ENCODE measurements at places on chromosomes 1 and 21. TPM values are rescaled to one million over a fixed set of nuclear protein-coding genes. Genes with fewer than 3 reads are reported as not detected.

Gene C1orf74
- total RNA-seq, result 2.0 TPM

Gene FAM177B
- 0.60 TPM for total RNA-seq

Gene OR6N1
- total RNA-seq, result not detected

Gene MATN1
- total RNA-seq, result not detected

Gene YRDC
- total RNA-seq, result 13.8 TPM

Gene PEX11B
- 36.9 TPM for total RNA-seq

- H3K36me3 ChIP-seq, result no peaks in the 10 kb centered on the region
- DNase-seq, result no peak
- H3K27ac ChIP-seq, result no peak overlapping the region
- peaks cover 23% of the 10 kb centered on the region for H3K4me1 ChIP-seq
- peaks cover 15% of the 10 kb centered on the region for H3K27me3 ChIP-seq
Observed at GRCh38 chr1:229231754-229232119, 39.2 kb upstream of the RAB4A start.

DNA sequence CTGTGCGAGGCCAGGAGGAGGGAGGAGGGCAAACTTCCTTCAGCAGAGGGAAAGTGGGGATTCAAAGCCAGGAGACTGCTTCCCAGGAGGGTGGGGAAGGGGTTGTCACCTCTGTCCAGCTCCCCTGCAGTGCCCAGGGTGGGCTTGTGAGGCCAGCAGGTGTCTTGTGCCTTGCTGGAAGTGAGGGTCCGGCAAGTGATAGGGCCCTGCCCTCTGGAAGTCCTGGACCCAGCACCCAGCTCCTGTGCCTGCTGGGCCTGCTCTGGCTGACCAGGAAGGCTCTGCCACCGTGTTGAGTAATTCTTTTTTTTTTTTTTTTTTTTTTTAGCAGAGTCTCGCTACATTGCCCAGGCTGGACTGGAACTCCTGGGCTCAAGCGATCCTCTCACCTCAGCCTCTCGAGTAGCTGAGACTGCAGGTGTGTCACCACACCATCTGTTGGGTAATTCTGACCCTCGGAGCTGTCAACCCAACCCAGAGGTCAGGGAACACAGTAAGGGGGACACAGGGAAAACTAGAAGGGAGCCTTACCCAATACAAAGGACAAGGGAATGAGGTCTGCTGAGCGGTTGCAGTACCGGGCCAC, 1.0 kb downstream of the BEST4 start:
- H3K27ac ChIP-seq, result peak overlapping the region; percentile 78
- no peak for DNase-seq
- no peaks in the 10 kb centered on the region for H3K27me3 ChIP-seq
- peaks cover 5% of the 10 kb centered on the region for H3K36me3 ChIP-seq
- H3K4me1 ChIP-seq, result peaks cover 32% of the 10 kb centered on the region
- peak overlapping the region; percentile 56 for H3K4me3 ChIP-seq

DNA sequence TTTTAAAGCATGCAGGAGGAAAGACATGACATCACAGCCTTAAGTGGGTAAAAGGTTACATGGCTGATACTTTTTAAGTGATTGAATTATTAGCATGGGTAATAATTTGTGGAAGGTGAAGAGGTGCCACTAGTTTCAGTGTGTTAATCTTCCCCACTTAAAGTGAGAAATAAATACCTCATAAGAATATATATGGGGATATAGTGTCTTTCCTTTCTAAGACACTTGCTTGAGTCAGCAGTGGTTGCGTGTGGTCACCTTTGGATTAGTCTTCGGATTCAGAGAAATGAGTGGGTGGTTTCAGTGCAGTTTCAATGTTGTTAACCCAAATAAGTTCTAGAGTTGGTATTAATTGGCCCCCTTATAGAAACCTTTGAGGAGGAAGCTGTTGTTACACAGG, 94.1 kb downstream of the ADGRL2 start:
- DNase-seq, result no peak
- H3K36me3 ChIP-seq, result no peaks in the 10 kb centered on the region
- no peaks in the 10 kb centered on the region for H3K4me1 ChIP-seq
- no peak overlapping the region for H3K4me3 ChIP-seq
- no peak overlapping the region for H3K27ac ChIP-seq
- no peaks in the 10 kb centered on the region for H3K27me3 ChIP-seq

DNA sequence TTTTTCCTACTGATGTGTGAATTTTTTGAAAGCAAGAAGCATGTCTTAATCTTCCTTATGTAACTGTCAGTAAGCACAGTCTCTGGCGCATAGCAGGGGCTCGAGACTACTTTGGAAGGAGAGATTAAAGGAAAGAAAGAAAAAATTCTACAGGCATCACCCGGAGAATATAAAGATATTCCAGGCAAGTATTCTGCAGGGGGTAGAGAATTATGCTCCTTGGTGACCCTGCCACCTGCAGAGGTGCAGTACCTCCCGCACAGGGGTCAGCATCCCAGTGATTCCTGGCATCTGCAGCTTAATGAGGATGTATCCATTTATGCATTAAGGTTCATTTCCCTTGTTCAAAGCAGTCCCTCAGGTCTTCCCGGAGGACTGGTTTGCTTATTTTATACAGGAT, 87.6 kb upstream of the WLS start:
- no peaks in the 10 kb centered on the region for H3K36me3 ChIP-seq
- no peak overlapping the region for H3K4me3 ChIP-seq
- no peak for DNase-seq
- no peaks in the 10 kb centered on the region for H3K4me1 ChIP-seq

DNA sequence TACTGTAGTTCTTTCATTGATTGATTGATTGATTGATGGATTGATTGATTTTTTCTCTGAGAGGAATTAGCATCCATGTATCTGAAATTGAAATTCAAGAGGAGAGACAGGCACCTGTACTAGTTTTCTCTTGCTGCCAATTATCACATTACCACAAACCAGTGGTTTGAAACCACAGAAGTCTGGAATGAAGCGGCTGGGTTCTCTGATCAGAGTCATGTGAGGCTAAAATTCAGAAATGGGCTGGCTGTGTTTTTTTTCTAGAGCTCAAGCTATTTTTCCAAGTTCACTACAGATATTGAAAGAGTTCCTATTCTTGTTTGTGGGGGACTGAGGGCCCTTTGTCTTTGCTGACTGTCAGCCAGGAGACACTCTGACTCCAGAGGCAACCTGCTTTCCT, 10.0 kb downstream of the NBPF3 start:
- H3K4me3 ChIP-seq, result no peak overlapping the region
- H3K27ac ChIP-seq, result no peak overlapping the region
- H3K27me3 ChIP-seq, result no peaks in the 10 kb centered on the region
- H3K36me3 ChIP-seq, result peaks cover 6% of the 10 kb centered on the region

- no peaks in the 10 kb centered on the region for H3K36me3 ChIP-seq
- no peaks in the 10 kb centered on the region for H3K27me3 ChIP-seq
- no peak overlapping the region for H3K27ac ChIP-seq
- no peaks in the 10 kb centered on the region for H3K4me1 ChIP-seq
Observed at GRCh38 chr1:52876843-52877242, 34.3 kb downstream of the ZYG11A start.

DNA sequence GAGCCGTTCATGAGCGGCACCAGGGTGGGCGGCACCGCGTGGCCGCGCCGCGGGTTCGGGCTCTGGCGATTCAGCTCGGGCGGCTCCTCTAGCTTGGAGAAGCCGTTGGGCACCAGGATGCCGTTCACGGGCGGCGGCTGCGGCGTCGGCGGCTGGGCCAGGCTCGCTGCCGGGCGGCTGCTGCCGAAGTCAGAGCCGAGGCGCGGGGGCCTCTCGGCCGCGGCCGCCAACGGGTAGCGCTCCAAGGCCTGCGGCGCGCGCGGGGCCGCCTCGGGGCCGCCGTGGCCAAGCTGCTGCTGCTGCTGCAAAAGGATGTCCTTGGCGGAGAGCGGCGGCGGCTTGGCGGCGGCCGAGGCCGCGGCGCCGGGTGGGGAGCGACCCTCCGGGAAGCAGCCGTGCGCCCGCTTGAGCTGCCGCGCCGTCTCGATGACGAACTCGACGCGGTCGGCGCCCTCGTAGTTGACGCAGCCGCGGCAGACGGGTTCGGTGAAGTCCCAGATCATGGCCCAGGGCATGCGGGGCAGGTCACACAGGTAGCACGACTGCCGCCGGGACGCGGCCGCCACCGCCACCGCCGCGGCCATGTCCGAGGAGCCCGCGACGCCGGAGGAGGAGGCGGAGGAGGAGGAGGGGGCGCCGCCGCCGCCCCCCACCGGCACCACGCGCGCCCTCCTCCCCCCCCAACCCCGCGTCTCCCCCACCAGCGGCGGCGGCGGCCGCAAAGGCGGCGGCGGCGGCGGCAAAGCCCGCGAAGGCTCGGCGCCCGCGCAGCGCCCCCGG, 877 bp downstream of the IRF2BP2 start:
- no peaks in the 10 kb centered on the region for H3K27me3 ChIP-seq
- H3K4me1 ChIP-seq, result peaks cover 52% of the 10 kb centered on the region
- peak; percentile 68 for DNase-seq
- H3K36me3 ChIP-seq, result peaks cover 40% of the 10 kb centered on the region
- peak overlapping the region; percentile 89 for H3K27ac ChIP-seq

GRCh38 chr1:209172286-209172685, 411.2 kb upstream of the CAMK1G start:
- H3K4me3 ChIP-seq, result no peak overlapping the region
- H3K4me1 ChIP-seq, result no peaks in the 10 kb centered on the region
- H3K27ac ChIP-seq, result no peak overlapping the region

DNA sequence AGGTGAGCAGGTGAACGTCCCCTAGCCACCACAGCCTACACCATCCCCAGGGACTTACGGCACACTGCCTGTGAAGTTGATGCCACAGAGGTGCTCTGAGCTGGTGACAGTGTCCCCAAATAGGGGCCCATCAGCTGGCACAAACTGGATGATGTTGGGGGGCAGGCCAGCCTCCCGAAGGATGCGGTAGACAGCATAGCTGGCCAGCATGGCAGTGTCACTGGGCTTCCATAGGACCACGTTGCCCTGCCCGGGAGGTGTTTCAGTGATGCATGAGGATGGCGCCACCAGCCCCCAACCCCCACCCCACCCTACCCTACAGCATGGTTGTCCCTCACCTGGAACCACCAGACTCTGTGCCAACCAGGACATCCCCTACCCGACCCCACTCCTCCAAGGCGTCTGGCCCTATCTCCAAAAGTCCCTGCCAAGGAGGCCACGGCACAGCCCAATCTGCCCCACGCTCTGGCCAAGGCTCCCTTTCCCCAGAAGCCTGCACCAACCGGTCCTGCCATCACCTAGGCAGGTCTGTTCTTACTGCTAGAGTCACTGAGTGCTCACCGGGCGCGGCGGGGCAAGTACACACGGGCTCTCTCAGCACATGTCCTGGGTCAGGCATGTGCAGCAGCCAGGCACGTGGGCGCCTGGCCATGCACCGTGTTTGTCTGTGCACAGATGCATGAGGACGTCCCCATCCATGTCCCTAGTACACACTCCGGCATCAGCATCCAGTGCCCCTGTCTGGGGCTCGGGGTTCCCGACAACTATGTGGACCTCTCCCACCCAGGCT, 20.5 kb downstream of the ALDH4A1 start:
- H3K4me3 ChIP-seq, result no peak overlapping the region
- no peak for DNase-seq
- H3K27me3 ChIP-seq, result no peaks in the 10 kb centered on the region

DNA sequence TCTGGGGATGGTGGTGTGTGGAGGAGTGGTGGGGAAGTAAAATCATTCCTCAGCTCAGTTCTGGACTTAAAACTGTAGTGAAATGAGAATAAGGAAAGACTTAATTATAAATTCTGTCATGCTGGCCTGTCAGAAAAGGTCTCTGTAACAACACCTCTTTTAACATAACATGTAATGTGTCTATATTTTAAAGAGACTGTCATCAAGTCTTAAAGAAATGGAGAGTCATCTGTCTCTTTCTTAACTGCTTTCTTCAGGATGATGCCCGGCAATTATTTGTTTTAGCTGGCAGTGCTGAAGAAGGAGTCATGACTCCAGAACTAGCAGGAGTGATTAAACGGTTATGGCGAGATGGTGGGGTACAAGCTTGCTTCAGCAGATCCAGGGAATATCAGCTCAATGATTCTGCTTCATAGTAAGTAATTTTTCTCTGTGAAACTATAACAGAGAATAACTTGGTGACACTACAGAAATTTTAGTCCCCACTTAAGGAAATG, 30.6 kb downstream of the GNAI3 start:
- H3K36me3 ChIP-seq, result peaks cover 48% of the 10 kb centered on the region
- no peak overlapping the region for H3K27ac ChIP-seq
- H3K4me1 ChIP-seq, result no peaks in the 10 kb centered on the region
- DNase-seq, result no peak
- no peak overlapping the region for H3K4me3 ChIP-seq

DNA sequence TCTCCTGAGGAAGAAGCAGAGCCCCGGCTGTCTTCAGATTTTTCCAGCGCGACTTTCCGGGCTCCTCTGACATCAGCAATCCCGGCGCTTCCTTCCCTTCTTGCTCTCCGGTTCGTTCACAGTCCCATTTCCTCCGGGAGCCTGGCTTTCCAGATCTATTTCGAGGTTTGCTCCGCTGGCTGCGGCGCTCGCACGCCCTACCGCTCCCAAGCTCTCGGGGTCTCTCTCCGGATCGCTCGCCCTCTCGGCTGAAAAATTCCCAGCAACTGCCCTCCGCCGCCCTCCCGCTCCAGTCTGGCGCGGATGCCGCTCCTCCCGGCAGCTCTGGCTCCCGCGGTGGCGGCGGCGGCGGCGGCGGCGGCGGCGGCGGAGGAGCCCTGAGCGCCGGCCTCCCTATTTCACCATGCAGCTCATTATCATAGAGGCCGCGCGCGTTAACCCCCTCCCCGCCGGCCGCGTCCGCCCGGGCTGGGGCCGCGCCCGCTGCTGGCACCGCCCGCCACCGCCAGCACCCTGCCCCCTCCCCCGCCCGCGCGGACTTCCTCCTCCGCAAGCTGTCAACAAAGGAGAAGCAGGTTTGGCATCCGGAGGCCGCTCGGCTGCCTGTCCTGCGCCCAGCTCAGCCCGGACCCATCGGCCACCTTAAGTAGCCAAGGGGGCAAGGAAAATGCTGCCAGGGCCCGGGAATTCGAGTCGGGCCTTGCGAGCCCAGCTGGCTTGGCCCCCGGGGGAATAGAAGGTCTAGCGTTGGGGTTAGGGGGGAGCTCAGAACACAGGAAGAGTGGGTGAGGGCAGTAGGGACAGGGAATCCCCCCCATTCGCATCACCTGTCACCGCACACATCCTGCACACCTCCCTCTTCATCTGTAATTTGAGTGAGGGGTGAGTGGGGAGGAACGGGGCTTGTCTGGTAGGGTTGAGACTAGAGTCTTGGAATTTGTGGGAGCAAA, at the start of gene PLXNA2:
Gene PLXNA2 (minus strand): TSS at position 418 of the 950 bp plus-strand sequence. CDS start 26,462 bp downstream, outside the sequence.
- peaks cover 51% of the 10 kb centered on the region for H3K27me3 ChIP-seq
- H3K36me3 ChIP-seq, result no peaks in the 10 kb centered on the region
- peaks cover 14% of the 10 kb centered on the region for H3K4me1 ChIP-seq
- peak; percentile 68 for DNase-seq
- H3K4me3 ChIP-seq, result peak within 1 kb of the TSS; percentile 71

DNA sequence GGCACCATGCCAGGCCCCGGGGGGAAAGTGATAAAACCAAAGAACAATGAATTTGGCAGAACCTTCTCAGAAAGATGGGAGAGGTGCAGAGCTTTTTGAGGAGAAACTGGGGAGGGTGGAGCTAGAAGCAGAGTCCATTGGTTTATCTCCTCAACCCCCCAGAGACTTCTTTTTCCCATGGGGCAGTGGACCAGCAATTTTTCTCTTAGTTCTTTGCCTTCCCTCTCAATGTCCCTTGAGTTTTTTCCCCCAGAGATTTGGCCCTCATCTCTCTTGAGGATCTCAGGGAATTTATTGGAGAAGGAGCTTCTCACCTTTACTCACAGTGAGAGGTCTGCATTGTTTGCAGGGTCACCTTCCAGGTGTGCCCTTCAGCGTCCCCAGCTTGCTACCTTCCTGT, 5.3 kb upstream of the ARHGEF11 start:
- DNase-seq, result no peak
- H3K36me3 ChIP-seq, result peaks cover 3% of the 10 kb centered on the region
- H3K4me1 ChIP-seq, result peaks cover 7% of the 10 kb centered on the region
- no peak overlapping the region for H3K27ac ChIP-seq
- peaks cover 66% of the 10 kb centered on the region for H3K27me3 ChIP-seq

All from activated CD4-positive, alpha-beta T cell treated with anti-CD3 and anti-CD28 coated beads, Interleukin-2, amount 10 ng/mL, durations not matched to agents 7 days and 5 days (primary cell).